Stimulated activated CD4-positive, alpha-beta T cell treated with anti-CD3 and anti-CD28 coated beads, Interleukin-1b, Interleukin-23, amount 100 ng/mL, for 1 hour (primary cell): ENCODE measurements at places on chromosomes 4 and X.

GRCh38 chr4:40055511-40055862 is 1.2 kb upstream of the N4BP2 start:
- DNase-seq = no peak

GRCh38 chr4:76748649-76749048 is 149.3 kb downstream of the SOWAHB start:
- no peak for DNase-seq

DNA sequence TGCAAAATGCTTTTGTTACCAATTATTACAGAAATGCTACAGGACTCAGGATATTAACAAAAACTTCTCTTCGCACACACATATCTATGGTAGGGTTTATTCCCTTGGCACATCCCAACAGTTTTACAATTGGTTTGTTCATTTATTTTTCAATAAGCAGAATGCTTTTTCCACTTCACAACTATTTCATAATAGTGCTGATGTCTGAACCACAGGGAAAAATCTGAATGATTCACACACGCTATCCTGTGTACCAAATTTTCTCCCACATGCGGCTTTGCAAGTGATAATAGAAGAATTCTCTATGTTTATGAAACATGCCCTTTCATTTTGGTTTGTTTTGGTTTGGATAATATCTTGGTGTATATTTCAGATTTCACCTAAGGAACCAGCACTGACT is 725.7 kb upstream of the TENM3 start:
- DNase-seq = no peak

GRCh38 chr4:188596021-188596420 is 456.8 kb downstream of the TRIML1 start:
- DNase-seq = no peak

- no peak for DNase-seq
These were observed 69.9 kb downstream of the CAMK2D start for GRCh38 chr4:113691676-113692075.

DNA sequence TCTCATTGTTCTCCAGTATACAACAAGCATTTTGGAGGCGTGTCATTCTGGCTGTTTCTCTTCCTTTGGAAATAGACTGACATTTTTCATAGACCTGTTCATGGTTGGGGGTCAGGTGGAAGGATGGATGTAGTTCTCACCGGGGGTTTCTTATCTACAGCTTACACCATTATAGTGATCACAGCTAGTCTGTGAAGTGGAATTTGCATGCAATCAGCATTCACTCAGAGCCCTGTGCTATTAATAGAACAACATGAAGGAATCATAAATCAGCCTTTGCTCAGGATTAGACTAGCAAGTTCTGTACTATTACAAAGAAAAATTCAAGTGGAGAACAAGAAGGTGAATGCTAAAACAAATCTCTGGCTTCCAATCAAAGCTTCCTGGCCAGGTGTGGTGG is 132.6 kb upstream of the PUDP start:
- no peak for DNase-seq

- no peak for DNase-seq
These were observed 189.0 kb upstream of the HCCS start for GRCh38 chrX:10922159-10922558.

GRCh38 chr4:18722748-18723191 is 701.2 kb upstream of the LCORL start:
- no peak for DNase-seq

GRCh38 chrX:109760209-109760921 is 27.3 kb upstream of the ACSL4 start:
- no peak for DNase-seq

GRCh38 chr4:42050516-42051249 is 60.4 kb downstream of the SLC30A9 start:
- DNase-seq = no peak

DNA sequence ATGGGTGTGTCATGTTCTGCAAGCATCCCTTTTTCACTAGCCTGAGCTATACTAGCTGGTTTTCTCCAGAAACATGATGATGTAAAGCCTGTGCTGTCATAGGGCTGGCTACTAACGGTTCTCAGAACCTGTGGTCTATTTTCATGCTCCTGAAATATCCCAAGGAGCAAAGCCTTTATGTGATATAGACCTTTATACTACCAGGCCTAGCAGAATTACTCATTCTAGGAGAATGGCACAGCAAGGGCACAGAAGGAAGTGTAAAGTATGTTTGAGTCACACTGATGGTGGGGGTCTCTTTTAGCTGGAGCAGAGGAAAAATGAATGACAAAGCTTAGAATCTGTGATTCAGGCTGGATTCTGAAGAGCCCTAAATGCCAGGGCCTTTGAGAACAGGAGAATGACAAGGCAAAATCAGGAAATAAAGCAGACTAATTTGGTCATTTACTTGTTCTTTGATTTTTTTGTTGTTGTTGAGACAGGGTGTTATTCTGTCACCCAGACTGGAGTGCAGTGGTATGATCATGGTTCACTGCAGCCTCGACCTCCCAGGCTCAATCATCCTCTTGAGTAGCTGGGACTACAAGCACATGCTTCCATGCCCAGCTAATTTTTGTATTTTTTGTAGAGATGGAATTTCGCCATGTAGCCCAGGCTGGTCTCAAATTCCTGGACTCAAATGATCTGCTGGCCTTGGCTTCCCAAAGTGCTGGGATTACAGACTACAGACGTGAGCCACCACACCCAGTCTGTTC is 11.8 kb downstream of the TCEAL1 start:
- DNase-seq = no peak

DNA sequence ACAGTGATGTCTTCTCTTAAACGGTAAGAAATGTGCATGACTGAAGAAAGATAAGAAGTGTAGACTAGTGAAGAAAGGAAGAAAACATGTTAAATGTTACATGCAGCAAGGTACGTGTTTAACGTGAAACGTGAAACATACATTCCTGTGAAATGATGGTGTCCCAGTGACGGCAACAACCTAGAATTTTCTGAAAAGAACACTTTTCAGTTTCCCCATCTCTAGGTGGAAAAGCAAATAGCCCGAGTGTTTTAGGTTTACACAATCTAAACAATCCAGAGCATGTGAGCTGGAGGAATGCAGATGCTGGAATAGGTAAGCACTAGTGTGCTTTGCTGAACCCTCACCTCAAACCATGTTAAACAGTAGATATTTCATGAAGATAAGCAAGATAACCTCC is 60.7 kb downstream of the CLNK start:
- no peak for DNase-seq

DNA sequence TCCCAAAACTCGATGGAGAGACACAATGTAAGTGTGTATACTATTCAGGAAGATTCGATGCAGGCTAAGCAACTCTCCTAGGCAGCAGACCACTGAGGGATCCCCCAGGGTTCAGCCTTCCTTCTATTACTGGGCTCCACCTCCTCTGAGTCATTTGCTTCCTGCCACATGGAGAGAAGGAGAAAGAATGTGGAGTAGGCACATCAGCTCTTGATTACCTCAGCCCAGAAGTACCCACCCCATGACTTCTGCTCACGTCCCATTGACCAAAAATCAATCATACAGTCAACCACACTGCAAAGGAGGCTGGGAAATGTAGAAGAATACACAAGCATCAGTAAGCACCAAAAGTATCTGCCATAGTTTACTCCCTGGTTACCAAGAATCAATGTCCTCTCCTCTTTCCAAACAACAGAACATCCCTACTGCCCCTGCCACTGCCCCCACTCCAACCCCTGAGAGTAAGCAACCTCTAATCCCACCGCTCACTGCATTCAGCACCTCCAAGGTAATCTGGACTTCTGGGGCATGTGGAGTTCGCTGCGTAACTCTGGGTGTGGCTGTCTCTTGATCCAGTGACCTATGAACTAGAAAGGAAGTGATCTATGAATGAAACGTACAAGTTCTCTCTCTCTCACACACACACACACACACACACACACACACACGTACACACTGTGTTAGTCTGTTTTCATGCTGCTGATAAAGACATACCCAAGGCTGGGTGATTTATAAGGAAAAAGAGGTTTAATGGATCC is 91.2 kb upstream of the C1QTNF7 start:
- DNase-seq = no peak

- DNase-seq = no peak
These were observed 213.4 kb downstream of the GC start for GRCh38 chr4:71570492-71570891.

- DNase-seq = no peak
These were observed at the start of gene SCRG1 for GRCh38 chr4:173398779-173399415. Gene SCRG1 (minus strand): TSS chr4:173399116. CDS start chr4:173391414, 7,702 bp downstream.

DNA sequence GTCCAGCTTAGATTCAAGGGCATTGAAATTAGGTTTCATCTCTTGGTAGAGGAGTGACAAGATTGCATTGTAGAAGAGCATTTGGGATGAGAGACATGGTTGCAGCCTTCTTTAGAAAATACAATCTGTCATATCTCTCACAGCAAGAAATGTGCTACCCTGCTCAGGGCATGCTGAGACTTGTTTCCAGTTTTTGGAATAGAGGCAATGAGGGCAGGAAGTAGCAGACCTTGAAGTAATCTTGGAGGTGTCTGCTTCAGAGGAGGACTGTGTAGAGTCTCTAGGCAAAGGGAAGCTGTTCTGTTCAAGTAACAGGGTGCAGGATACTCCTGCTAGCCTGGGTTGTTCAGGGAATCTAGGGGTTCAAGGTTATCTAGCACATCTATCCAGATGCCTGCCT is 116.1 kb upstream of the ZNF827 start:
- DNase-seq = no peak

DNA sequence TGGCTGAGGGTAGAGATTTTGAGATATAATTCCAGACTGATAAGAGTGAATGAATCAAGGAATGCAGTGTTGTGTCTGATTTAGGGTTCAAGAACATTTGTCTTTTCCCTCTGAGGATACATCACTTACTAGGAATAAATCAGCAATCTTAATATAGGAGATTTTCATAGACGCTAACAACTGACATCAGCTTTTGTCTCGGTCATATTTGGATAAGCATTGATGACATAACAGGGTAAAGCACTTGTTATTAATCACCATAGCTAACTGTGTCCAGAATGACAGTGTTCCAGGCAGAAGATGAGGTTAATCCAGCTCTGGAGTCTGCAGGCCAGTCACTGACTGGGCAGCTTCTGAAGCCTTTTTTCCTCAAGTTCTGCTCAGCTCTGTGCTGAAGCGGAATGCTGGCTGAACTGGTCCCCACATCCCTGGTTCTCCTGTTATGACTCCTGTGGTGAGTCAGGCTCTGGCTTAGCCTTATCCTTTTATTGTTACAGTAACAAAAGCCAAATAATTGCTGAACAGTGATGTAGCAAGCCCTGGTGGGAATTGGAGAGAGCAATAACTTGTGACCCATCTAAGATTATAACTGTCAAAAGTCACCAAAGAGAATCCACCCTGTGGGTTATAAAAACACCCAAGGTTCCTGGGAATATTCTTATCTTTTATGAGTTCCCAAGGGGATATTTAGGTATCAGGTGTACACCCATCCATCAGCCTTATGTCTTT is 41.8 kb downstream of the FNIP2 start:
- no peak for DNase-seq

GRCh38 chr4:145935253-145936141 is 3.1 kb downstream of the ZNF827 start:
- DNase-seq = no peak
